Mammary epithelial cell (primary cell): ENCODE measurements at places on chromosomes 11 and 22.
A peak's percentile ranks its signal among the peaks of the same experiment; 100 is the strongest.

DNA sequence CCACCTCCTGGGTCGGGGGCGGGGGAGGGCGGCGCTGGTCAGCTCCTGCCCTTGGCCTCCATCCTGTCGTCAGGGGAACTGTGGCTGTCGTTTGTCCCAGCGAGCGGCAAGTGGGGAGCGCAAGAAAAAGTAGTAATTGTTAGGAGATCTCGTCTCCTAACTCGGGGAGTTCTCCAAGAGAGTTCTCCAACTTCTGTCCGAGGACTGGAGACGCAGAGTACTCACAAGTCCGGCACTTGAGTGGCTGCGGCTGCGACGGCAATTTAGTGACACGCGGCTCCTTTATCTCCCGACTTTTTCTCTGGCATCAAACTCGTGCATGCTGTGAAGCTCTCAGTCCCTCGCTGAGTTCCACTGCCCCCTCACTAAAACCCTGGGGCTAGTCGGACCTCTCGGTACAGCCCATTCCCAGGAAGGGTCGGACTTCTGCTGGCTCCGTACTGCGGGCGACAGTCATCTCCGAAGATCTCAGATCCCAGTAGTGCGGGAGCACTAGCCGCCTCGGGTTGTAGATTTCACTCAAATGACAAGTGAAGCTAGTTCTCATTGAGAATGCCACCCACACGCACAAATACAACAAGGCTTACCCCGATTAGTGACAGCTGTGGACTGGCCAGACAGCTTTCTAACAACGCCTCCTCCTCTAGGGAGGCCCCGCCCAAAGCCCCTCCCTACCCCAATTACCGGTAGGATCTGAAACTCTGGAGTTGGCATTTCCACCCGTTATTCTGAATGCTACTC is at the start of gene PGR:
PGR (minus strand) TSS at position 611 of the 741 bp plus-strand sequence. CDS start 743 bp downstream, outside the sequence.
- no peak for DNase-seq

GRCh38 chr11:7353100-7353499 is 101.4 kb downstream of the SYT9 start:
- DNase-seq: peak; percentile 24

GRCh38 chr22:46027211-46028105 is 50.5 kb upstream of the WNT7B start:
- no peak for DNase-seq

- DNase-seq: peak; percentile 93
Observed at GRCh38 chr11:32137263-32137662, 46.4 kb downstream of the RCN1 start.

DNA sequence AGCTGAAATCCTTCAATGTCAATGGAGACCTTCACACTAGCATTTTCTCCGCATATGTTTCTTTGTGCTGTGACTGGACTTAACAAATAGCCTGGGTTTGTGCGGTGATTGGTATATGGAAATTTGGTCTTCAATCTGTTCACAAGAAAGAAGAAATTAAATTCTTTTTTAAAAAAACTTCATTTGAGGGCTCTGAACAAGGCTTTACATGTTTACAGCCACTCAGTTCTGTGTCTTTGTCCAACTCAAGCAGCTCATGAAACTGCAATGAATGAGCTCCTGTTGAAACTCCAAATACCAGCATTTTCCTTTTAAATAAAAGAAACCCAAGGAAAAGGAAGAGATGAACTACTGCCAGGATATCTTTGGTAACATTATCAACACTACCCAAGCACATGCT is 57.3 kb downstream of the PIK3C2A start:
- DNase-seq: no peak
